ENCODE measurements at places on chromosomes 2 and 18. TPM values are rescaled to one million over a fixed set of nuclear protein-coding genes. Genes with fewer than 3 reads are reported as not detected.

SERPINB11 gene
- not detected for total RNA-seq

SIX3 gene
- total RNA-seq = not detected

CTNNA2 gene
- 0.06 TPM for total RNA-seq

IER3IP1 gene
- 27.5 TPM for total RNA-seq

CPO gene
- total RNA-seq = not detected

BCL11A gene
- total RNA-seq = 4.4 TPM

- DNase-seq = no peak
Measured at GRCh38 chr2:8157621-8158430, 524.0 kb upstream of the ID2 start.

DNA sequence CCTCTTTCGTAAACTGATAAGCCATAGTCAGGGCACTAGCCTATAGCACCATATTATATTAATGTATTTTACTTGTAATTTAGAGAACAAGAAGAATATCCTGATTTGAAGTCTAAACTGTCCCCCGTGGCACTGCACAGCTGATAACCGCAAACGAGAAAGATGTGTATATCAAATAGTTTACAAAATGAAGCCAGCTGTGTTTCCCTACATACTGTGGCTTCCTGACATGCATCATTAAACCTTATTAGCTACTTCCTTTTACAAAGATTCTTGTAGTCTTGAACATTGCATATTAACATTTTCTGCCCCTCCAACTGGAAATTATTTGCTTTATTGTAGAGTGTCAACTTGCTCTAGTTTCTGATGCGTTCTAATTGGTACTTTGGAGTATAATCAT lies 153.5 kb upstream of the NFATC1 start:
- DNase-seq = no peak

GRCh38 chr2:175842996-175843395 lies 159.1 kb downstream of the LNPK start:
- no peak for DNase-seq

GRCh38 chr2:183666031-183666430 lies 541.8 kb downstream of the NUP35 start:
- DNase-seq = no peak

DNA sequence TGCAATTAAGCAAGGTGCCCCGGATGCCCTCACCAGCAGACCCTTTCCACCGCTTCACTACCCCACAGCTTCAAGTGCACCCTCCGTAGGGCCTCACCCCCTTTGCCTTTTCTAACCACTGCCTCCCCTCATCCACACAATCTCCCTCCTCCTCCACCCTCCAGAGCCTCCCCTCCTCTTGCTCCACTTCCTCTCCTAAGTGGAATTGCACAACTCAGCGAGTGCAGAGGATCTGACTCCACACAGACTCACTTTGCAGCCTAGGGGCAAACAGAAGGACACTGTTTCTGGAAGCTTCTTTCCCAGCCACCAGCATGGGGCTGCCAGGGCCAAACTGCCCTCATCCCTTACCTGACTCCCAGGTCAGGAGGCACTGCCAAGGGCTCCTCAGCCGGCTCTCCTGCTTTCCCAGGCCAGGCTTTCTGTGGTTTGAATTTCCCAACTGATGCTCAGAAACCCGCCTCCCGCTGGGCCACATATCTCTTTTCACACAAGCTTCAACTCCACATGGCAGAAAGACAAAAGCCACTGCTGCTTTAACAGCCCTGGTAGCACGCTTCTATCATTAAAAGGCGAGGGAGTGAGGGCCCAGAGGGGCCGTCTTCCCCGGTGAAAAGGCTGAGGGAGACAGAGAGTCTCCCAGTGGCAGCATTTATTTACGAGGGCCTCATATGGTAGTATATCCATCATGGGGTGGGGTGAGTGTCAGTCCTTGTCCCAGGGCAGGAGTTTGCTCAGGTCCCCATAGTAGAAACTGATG lies 74.7 kb upstream of the MGAT4A start:
- DNase-seq = peak; percentile 23

DNA sequence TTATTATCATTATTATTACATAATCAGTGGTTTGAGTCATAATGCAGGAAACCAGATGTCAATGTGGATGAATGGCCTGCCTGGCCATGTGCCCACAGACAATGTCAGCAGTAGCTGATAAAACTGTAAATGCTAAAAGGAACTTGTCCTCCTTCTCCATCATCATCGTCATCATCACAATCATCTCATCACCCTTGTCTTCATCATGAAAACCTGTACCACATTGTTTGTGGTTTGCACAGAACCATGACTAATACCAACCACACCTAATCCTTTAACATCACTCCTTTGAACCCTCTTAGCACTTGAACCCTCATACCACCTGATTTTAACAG lies 96.0 kb downstream of the HNMT start:
- no peak for DNase-seq

DNA sequence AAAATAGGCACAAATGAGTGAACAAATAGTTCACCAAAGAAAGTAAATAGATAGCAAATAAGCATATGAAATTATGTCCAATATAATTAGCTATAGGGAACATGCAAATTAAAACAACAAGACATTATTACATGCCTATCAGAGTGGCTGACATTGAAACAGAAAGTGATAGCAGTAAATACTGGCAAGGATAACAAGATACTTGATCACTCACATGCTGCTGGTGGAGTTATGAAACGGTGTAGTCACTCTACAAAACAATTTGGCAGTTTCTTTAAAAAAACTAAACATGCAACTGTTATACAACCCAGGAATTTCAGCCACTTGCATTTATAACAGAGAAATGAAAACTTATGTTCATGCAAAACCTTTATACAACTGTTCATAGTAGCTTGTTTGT lies 439.2 kb upstream of the ACVR2A start:
- DNase-seq = no peak

DNA sequence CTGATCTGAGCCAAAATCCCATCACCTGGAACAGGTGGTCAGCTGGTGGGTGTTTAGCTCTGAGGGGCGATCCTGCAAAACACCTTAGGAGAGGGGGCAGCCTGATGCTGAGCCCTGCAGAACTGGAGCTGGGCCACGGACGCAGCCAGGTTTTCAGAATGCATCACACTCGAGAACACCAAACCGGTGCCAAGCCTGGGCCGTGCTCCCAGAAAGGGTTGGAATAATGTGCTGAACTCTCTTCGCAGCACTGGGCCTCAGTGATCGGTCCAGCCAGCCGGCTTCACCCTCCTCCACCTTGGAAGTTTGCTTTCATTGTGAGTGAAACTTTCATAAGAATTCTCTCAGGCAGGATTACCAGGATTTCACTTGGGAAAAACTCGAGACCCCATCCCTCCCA lies 56.5 kb upstream of the TTC39C start:
- DNase-seq = no peak

DNA sequence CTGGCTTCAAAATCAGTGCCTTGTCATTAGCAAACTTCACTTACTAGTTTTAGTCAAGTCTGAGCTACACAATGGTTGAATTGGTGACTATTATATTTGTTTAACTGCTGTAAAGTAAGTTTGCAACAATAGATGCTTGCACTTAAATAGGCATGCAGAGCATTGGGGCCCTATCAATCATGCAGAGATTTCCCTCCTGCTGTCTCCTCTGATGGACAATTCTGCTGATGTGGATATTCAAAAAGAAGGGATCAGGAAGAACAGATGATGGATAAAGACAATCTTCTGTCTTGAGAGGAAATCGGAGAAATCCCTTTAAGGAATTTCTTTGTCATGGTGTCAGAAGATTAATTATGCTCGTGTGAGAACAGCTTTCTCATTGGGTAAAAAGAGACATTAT lies 89.0 kb downstream of the GREB1L start:
- DNase-seq = no peak

GRCh38 chr2:122018736-122019135 lies 263.3 kb downstream of the TSN start:
- no peak for DNase-seq

DNA sequence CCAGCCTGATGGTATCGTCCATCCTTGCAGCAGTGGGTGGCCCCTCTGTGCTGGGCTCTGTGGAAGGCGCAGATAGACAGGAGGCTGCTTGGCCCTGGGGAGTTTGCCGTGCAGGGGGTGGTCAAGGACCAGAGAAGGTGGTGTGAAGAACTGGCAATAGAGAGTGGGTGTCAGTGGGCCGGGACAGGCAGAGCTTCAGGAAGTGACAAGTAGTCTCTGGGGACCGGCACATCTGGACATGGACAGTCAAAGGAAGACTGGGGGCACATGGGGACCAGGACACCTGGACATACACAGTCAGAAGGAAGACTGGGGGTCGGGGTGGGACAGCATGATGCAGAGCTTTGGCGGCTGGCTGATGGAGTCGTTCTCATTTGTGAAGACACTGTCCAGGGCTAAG lies 335.9 kb downstream of the AGAP1 start:
- no peak for DNase-seq

GRCh38 chr2:219681694-219682300 lies 54.4 kb downstream of the SLC4A3 start:
- no peak for DNase-seq

GRCh38 chr2:215401896-215402379 lies 33.9 kb downstream of the FN1 start:
- DNase-seq = no peak

- no peak for DNase-seq
Measured at GRCh38 chr2:113966832-113967231, 76.9 kb downstream of the ACTR3 start.

DNA sequence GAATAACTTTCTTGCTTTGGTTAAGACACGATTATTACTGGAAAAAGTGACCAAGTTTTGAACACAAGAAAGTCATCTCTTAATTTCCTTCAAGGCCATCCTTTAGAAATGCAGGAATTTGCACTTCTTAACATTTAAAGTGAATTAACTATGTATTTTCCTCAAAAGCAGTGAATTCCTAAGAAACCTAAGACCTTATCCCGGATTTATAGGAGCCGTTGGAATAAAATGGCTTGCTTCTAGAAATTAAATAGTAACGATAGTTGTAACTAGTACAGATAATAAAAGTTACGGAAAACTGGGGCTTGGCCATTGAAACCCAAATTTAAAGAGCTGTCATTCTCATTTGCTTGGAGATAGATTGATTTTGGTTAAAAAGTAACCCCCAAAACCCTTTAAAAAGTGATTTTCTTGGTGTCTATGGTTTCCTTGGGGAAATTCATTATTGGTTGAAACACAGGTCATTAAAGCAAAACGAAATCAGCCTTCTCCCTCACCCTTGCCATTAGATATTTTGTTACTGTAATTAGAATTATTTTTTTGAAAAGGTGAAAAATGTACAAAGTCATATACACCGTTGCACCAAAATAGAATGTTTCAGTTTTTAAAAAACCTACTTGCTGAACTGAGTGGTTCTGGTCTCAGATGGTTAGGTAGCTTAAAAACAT lies 2.0 kb downstream of the SKOR2 start:
- no peak for DNase-seq

GRCh38 chr2:11679016-11679415 lies 9.0 kb upstream of the NTSR2 start:
- no peak for DNase-seq

Measured in epithelial cell of proximal tubule (primary cell).